Activated CD8-positive, alpha-beta T cell treated with anti-CD3 and anti-CD28 coated beads for 36 hours (primary cell): ENCODE measurements at places on chromosomes 5 and 9.
A peak's percentile ranks its signal among the peaks of the same experiment; 100 is the strongest.

DNA sequence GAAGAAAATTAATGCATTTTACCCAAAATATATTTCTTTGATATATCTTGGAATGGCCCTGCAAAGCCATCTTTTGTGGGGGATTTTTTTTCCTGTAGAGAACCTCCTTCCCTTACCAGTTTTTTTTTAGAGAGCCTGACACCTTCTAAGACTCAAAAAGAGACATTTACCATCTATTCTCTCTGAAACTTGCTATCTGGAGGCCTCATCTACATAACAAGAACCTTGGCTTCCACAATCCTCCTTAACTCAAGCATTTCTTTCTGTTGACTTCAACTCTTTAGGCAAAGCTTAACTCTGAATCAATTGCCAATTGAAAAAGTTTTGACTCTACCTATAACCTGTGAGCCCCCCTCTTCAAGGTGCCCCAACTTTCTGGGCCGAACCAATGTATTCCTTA is 6.2 kb downstream of the SLC45A2 start:
- DNase-seq, result no peak

GRCh38 chr5:90185897-90186468 is 223.6 kb downstream of the CETN3 start:
- no peak for DNase-seq

DNA sequence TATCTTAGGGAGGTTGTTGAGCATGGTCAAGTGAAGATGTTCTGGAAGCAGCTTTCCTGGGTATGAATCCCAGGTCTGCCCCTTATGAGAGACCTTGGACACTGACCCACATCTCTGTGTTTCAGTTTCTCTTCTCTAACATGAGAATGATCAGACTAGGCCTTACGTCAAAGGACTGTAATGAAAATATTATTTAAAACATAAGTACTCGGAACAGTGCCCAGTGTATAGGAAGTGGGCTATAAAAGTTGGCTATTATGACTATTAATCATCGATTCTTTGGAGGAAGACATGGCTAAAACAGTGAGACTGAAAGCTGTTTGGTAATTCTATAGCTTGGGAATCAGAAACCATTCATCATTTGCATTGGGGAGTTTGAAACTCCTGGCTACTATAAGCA is 65.3 kb upstream of the MYO10 start:
- DNase-seq, result no peak

DNA sequence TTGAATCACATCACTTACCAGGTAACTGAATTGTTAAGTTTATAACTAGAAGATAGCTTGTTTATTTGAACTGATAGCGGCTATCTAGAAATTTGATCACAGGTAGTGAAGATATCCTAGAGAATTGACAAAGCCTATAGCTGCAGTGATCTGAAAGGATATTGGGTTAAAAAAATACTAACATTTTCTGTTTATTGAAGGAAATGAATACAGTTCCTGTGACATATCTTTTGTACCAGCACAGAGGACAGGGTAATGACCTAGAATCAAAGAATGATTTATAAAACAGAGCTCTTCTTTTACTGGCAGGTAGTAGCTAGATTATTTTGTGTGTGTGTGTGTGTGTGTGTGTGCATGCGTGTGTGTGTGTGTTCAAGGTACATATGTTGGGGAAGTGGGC is 94.8 kb downstream of the RAB3C start:
- DNase-seq, result no peak

GRCh38 chr5:4625206-4625896 is 514.8 kb upstream of the ADAMTS16 start:
- no peak for DNase-seq

GRCh38 chr9:93082841-93083411 is 13.1 kb upstream of the CARD19 start:
- peak; percentile 50 for DNase-seq

GRCh38 chr9:14909601-14909960 is 647 bp downstream of the FREM1 start:
- no peak for DNase-seq

- DNase-seq, result no peak
These were observed 2.8 kb downstream of the CKS2 start for GRCh38 chr9:89313842-89314241.

- peak; percentile 55 for DNase-seq
These were observed 2.8 kb downstream of the CD74 start for GRCh38 chr5:150409638-150410523.

DNA sequence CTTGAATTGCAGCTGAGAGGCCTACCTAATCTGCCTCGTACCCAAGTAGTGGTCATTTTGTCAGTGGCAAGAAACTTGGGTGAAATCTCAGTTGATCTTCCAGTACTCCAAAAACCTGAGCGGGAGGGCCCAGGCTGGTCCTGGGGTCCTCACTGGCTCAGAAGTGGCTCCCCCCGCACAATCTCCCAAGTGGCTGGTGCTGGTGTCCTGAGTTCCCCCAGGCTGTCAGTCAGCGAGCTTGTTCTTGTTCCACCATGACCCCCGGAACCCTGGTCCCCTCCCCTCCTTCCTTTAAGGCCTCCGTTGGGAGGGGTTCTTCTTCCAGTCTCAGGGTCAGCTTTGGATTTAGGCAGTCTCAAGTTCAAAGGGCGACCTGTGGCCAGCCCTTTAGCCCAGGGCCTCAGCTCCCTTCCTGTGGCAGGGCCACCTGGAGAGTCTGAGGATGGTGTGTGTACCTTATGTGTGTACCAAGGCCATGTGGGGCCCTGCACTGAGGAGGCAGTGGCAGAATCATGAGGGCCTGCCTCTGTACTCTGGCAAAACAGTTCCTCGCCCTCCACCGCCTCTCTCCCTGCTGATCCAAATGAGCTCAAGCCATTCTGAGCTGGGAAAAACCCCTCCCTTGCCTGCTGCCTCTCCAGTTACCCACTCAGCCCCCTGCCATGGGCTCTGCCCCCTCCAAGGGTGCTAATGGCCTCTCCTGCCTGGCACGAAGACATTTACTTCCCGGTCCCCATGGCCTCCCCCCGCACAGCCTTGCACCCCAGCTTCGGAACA is 4.5 kb upstream of the DBN1 start:
- DNase-seq, result peak; percentile 22

DNA sequence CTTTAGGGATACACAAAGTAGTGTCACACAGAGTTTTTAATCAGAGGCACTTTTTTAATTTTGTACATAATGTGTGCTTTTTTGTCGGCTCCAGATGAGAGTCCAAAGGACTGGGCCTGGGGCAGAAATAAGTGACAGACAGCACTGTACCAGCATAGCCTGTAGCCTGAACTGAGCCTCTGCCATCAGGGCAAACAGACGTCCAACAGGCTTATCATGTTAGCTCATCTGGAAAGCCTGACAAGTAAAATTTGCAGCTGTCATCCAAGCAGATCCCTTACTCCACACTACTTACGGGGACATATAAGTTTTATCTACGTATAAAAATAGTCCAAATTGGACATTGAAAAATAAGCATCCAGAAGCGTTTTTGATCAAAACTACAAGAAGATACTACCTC is 233.1 kb upstream of the GAS1 start:
- no peak for DNase-seq
